ENCODE measurements at places on chromosomes 2 and 18. TPM values are rescaled to one million over a fixed set of nuclear protein-coding genes. Genes with fewer than 3 reads are reported as not detected.
A peak's percentile ranks its signal among the peaks of the same experiment; 100 is the strongest.

The BMP10 gene
- polyA plus RNA-seq, result not detected

The CLIP4 gene
- polyA plus RNA-seq, result 40.3 TPM

The LANCL1 gene
- polyA plus RNA-seq, result 55.1 TPM

The AKAIN1 gene
- not detected for polyA plus RNA-seq

DNA sequence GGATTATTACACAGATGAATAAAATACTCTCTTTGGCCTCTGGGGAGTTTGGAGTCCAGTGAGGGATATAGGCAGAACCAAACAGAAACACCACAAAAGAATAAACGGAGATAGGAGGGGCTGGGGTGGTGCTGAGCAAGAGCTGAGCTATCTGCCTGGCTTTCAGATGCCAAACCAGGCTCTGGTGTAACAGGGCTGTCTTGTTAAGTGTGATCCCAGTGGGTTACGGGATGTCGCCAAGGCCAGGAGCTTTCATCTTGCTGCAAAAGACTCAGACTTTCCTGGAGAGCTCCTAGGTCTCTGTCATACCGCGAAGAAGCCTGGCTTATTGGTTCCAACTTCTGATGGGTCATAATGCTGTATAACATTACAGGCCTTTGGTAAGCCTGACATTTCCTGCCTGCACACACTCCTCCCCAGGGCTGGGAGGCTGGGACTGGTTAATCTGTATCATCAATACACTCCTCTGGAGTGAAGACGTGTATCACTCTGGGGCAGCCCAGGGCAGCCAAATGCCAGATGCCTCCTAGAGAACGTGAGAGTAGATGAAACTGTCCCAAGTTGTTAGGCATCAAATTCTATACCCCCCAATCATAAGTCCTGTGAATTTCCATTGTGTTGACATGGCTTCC, 60.5 kb downstream of the STPG4 start:
- peak; percentile 36 for DNase-seq
- no peaks in the 10 kb centered on the region for H3K36me3 ChIP-seq
- no peak overlapping the region for H3K4me3 ChIP-seq
- peaks cover 8% of the 10 kb centered on the region for H3K4me1 ChIP-seq
- no peak overlapping the region for H3K27ac ChIP-seq

- no peaks in the 10 kb centered on the region for H3K27me3 ChIP-seq
- peaks cover 5% of the 10 kb centered on the region for H3K4me1 ChIP-seq
- peaks cover 1% of the 10 kb centered on the region for H3K36me3 ChIP-seq
Observed at GRCh38 chr18:23237524-23238151, 102.4 kb downstream of the CABLES1 start.

DNA sequence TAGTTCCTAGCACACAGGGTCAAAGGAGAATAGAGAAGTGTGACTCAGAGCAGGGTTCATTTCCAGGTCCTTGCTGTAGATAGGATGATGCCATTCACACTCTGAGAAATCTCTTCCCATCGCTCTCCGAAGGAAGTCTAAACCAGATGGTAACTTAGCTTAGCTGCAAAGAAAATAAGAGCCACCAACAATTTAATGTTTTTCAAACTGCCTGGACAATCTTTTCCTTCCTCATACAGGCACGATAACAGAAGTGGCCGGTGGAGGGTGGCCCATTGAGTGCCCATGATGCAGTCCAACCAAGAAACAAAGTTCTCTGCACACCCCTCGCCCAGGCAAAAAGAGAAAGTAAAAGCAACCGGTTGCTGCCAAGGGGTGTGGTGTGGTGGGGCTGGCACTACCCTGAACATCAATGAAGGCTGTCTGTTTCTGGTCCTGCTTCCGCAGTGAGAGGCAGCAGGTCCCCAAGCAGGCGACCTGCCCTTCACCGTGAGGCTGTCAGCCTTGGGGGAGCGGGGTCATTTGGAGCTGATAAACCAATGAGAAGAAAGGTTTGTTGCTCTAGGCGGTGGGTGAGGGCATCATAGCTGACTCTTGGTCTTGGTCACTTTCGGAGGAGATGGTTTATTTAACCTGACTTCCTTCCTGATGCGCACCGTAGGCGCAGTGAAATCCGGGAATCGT, 105.6 kb upstream of the CD302 start:
- no peak overlapping the region for H3K27ac ChIP-seq
- DNase-seq, result peak; percentile 32
- H3K4me3 ChIP-seq, result peak overlapping the region; percentile 32
- peaks cover 13% of the 10 kb centered on the region for H3K27me3 ChIP-seq

DNA sequence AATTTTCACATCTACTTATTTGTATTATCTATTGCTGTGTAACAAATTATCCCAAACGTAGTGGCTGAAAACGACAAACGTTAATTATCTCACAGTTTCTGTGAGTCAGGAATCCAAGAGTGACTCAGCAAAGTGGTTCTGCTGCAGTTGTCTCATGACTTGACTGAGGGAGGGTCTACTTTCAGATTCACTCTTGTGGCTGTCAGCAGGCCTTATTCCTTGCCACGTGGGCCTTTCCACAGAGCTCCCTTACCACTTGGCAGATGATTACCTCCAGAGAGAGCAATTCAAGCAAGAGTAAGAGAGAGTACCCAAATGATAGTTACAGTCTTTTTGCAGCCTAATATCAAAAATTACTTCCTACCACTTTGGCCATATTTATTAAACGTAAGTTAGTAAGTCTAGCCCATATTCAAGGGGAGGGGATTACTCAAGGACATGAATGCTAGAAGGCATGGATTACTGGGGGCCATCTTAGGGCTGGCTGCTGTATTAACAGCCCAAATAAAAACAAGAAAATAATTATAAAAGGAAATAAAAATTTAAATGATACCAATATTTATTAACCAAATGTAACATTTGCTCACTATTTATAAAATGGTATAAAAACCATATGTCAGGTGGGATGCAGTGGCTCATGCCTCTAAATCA, 48.7 kb upstream of the NBEAL1 start:
- no peak overlapping the region for H3K4me3 ChIP-seq
- H3K4me1 ChIP-seq, result no peaks in the 10 kb centered on the region
- DNase-seq, result peak; percentile 82

GRCh38 chr2:180621366-180621765, 359.0 kb upstream of the UBE2E3 start:
- H3K36me3 ChIP-seq, result no peaks in the 10 kb centered on the region
- no peak overlapping the region for H3K4me3 ChIP-seq
- H3K27me3 ChIP-seq, result no peaks in the 10 kb centered on the region
- no peak for DNase-seq
- peaks cover 8% of the 10 kb centered on the region for H3K4me1 ChIP-seq

The DQX1 gene
- not detected for polyA plus RNA-seq

DNA sequence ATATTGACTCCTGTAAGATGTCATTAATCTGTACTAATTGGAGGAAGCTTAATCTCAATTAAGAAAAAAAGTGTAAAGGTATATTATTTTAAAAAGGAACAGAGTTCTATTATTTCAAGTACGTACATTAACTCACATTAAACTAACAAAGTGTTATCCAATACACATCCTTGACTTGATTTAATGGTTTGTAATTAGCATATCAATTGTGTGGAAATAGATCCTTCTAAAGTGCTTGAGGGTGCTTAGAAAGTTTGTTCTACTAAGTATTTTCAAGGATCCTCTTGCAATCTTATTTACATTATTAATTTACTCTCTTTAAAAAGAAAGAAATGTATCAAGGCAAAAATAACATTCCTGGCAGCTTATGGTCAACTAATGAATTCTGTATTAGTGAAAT, 720.3 kb downstream of the KCNJ3 start:
- H3K4me1 ChIP-seq, result no peaks in the 10 kb centered on the region
- H3K27ac ChIP-seq, result no peak overlapping the region
- H3K4me3 ChIP-seq, result no peak overlapping the region

The CAPG gene
- polyA plus RNA-seq, result 43.8 TPM

GRCh38 chr18:22817844-22818243, 115.3 kb upstream of the RBBP8 start:
- no peak overlapping the region for H3K4me3 ChIP-seq
- no peaks in the 10 kb centered on the region for H3K4me1 ChIP-seq
- H3K27ac ChIP-seq, result no peak overlapping the region

The DYNC2LI1 gene
- 14.7 TPM for polyA plus RNA-seq

DNA sequence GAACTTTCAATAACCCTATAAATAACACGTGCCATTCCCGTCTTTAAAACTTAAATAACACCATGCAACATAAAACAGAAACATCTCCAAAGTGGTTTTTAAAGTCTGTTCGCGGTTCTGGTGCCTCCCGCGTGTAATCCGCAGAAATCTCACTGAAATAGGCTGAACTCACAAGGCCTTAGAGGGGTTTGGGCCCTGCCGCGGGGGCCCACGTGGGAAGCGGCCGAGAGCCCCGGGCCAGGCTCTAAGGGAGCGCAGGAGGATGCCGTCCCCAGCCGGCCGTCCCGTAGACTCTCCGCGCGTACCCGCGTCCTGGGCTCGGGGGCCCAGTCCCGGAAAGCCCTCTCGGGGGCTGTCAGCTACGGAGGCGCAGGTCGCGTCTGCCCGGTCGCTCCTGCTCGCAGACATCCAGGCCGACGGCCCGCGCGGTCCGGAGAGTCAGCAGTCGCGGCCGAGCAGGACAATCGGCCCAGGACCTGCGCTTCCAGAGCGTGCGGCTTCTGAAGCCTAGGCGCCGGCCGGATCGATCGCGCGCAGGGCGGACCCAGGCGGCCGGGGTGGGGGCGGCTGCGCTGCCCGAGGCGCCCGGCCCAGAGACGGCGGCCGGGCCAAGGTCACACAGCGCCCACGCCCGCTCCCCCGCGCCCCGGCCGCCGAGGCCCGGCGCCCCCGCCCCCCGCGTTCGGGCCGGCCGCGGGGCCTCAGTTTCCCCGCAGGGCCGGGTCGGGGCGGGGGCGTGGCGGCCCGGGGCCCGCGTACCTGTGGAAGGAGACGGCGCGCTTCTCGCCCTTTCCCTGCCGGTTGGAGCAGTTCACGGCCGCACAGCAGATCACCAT, 558 bp downstream of the THAP4 start:
- no peaks in the 10 kb centered on the region for H3K27me3 ChIP-seq
- peaks cover 14% of the 10 kb centered on the region for H3K36me3 ChIP-seq
- H3K4me3 ChIP-seq, result peak overlapping the region; percentile 94
- peak; percentile 48 for DNase-seq

DNA sequence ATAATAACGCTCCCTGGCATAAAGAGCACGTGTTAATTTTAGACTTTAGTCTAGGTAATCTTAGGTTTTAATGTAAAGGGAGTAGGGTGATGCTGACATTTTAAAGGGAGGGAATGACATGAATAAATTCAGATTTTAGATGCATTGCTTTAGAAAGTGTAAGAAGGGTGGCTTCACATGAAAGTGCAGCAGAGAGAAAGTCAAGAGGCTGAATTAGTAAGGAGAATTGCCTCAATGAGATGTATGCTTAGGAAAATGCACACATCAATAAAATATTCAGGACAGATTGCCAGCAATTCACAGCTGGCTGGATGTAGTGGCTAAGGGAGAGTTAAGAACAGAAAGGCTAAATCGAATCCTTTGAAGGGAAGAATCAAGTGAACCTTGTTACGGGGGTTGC, 165.5 kb upstream of the CDH19 start:
- H3K36me3 ChIP-seq, result no peaks in the 10 kb centered on the region
- H3K27me3 ChIP-seq, result no peaks in the 10 kb centered on the region
- no peak overlapping the region for H3K4me3 ChIP-seq
- no peak for DNase-seq

DNA sequence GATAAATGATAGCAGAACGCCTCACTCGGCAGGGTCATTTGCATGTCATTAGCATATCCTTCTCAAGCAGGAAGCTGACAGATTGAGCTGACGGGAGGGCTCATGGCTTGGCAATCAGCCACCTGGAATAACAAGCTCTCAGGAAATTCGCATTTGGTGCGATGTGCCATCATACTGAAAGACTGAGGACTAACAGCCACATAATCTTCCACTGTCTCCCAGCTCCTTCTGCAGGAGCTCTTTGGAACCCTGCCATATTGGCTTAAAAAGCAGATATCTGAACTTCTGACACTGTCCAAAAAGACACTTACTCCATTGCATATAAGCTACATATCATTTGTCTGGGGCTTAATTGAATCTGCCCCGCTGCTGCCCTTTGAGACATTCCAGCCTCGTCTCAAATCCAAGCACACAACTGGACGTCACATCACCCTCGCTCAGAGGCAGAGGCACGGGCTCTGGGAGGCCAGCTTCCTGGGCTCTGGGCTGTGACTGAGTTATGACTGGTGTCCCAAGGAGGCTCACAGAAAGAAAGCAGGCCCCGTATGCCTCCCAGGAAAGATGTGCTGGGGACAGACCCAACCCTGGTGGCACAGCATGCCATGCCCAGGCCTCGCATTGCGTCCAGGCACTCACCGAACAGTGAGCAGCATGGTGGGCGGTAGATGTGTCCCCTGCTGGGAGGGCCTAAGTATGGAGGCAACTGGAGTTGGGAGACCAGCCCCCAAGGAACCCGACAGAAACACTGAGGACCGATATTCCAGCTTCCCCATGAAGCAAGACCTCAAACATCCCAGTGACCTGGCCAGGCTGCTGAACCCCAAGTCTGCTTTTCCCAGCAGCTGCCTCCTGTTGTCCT, 228.0 kb downstream of the ATAD2B start:
- DNase-seq, result peak; percentile 70

GRCh38 chr18:73563345-73563744, 584.3 kb downstream of the FBXO15 start:
- DNase-seq, result peak; percentile 26
- H3K36me3 ChIP-seq, result no peaks in the 10 kb centered on the region
- no peaks in the 10 kb centered on the region for H3K4me1 ChIP-seq
- H3K4me3 ChIP-seq, result no peak overlapping the region
- no peak overlapping the region for H3K27ac ChIP-seq

DNA sequence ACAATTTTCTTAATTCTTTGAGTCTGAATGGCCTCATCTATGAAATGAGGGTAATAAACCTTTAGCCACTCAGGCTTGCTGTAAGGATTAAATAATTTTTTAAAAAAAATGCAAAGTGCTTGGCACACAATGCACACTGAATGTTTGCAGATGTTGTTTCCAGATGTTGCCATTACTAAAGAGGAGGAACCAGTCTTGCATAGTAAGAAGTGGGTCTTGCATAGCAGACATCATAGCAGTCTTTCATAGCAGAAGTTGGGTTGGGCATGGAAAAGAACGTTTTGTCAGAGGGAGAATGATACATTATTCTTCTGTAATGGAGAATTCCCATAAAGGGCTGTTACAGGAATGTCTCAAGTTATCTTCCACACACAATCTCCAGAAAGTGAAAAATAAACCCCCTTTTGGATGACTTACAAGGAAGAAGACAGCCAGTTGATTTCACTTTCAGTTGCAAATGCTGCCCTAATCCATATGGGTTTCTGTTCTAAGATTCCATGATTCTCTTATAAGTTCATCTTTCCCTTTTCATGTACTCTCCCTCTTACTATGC, 327.7 kb downstream of the SUCLG1 start:
- no peak overlapping the region for H3K27ac ChIP-seq
- no peaks in the 10 kb centered on the region for H3K27me3 ChIP-seq
- no peak overlapping the region for H3K4me3 ChIP-seq
- H3K4me1 ChIP-seq, result no peaks in the 10 kb centered on the region
- DNase-seq, result no peak

The ZNF407 gene
- polyA plus RNA-seq, result 4.4 TPM

GRCh38 chr18:36149514-36150289, 20.0 kb downstream of the ELP2 start:
- no peaks in the 10 kb centered on the region for H3K27me3 ChIP-seq
- DNase-seq, result no peak
- peaks cover 4% of the 10 kb centered on the region for H3K36me3 ChIP-seq
- H3K27ac ChIP-seq, result no peak overlapping the region
- peaks cover 9% of the 10 kb centered on the region for H3K4me1 ChIP-seq

The HOXD8 gene
- 0.05 TPM for polyA plus RNA-seq

The SEH1L gene
- polyA plus RNA-seq, result 56.0 TPM

The TMEM247 gene
- polyA plus RNA-seq, result not detected

All from fibroblast of lung (primary cell).